Mononuclear cell (primary cell): ENCODE measurements at places on chromosomes 2 and 18. TPM values are rescaled to one million over a fixed set of nuclear protein-coding genes. Genes with fewer than 3 reads are reported as not detected.

Gene DLX1
- total RNA-seq = not detected

Gene TMEM37
- not detected for total RNA-seq

Gene DOCK10
- 176 TPM for total RNA-seq

Gene ANO7
- 0.10 TPM for total RNA-seq

Gene PLEKHH2
- 2.3 TPM for total RNA-seq

Gene GPR45
- total RNA-seq = not detected

Gene L3MBTL4
- total RNA-seq = 3.0 TPM

Gene NAB1
- 36.0 TPM for total RNA-seq

Gene TM4SF20
- not detected for total RNA-seq

Gene DCDC2C
- total RNA-seq = not detected

Gene FOXI3
- not detected for total RNA-seq

Gene ZNF804A
- 0.73 TPM for total RNA-seq

Gene NEUROD1
- total RNA-seq = not detected

Gene EIPR1
- total RNA-seq = 10.0 TPM

Gene TMEM169
- total RNA-seq = 0.42 TPM

Gene ASPRV1
- 0.84 TPM for total RNA-seq

Gene TRIB2
- total RNA-seq = 74.6 TPM

Gene GCG
- not detected for total RNA-seq

Gene FOXD4L1
- total RNA-seq = 0.10 TPM

Gene PFN4
- not detected for total RNA-seq

Gene RAMP1
- total RNA-seq = 2.1 TPM

Gene C2orf72
- not detected for total RNA-seq

Gene EIF4E2
- total RNA-seq = 50.1 TPM

Gene ARHGAP28
- total RNA-seq = not detected

Gene CCDC195
- not detected for total RNA-seq

Gene CRYBA2
- total RNA-seq = not detected

Gene SLC9A4
- total RNA-seq = under 0.01 TPM

Gene MAP3K19
- total RNA-seq = not detected

Gene ANTXR1
- total RNA-seq = under 0.01 TPM

Gene HOXD8
- not detected for total RNA-seq

Gene LYPD6
- not detected for total RNA-seq

Gene VAMP8
- total RNA-seq = 27.6 TPM

Gene PLCL1
- total RNA-seq = 23.4 TPM

Gene MITD1
- total RNA-seq = 16.2 TPM

Gene MEP1B
- total RNA-seq = not detected

Gene MGAT4A
- 207 TPM for total RNA-seq

Gene GPR39
- total RNA-seq = not detected

Gene ATP6V1B1
- not detected for total RNA-seq

Gene AMER3
- total RNA-seq = not detected

Gene TFPI
- total RNA-seq = 6.9 TPM

Gene ST8SIA3
- total RNA-seq = not detected

Gene HSPE1
- 35.7 TPM for total RNA-seq

Gene RASGRP3
- 31.5 TPM for total RNA-seq

Gene ZNF236
- total RNA-seq = 21.4 TPM
